ENCODE measurements at places on chromosomes 13 and 19.

GRCh38 chr19:34838248-34838647, 65.2 kb upstream of the ZNF599 start:
- DNase-seq, result no peak

DNA sequence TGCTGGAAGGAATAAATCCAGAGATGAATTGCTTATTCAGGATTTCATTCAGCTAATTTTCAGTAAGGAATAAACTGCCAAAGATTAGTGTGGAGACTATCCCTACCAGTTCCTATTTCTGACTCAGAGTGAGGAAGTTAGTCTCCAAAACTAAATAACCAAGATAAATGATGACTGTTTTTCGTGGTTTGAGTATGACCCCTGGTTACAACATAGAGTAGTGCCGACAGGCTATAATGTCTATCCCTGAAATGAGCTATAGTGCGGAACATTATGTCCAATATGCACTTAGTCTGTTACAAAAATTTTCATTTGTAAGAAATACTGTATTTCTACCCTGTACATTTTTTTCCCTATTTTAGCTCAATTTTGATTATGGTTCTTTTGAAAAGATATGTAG, 51.4 kb downstream of the NBEA start:
- DNase-seq, result no peak

DNA sequence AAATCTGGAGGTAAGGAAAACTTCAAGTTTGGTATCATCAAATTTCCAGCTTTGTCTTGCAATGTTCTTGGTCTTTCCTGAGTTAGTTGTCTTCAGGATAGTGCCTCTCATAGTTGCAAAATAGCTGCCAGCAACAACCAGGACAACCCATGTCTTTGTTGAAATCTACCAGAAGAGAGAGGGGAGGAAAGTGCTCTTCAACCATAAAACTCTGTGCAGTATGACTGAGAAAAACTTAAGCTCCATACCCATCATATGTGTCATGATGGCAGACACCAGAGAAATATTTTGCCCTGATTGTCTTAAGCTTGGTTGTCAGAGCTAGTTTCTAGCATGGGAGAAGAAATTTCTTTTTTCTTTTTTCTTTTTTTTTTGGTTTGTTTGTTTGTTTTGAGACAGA, 103.3 kb downstream of the SPRY2 start:
- no peak for DNase-seq

GRCh38 chr19:18049385-18049784, 37.3 kb downstream of the IL12RB1 start:
- DNase-seq, result no peak

DNA sequence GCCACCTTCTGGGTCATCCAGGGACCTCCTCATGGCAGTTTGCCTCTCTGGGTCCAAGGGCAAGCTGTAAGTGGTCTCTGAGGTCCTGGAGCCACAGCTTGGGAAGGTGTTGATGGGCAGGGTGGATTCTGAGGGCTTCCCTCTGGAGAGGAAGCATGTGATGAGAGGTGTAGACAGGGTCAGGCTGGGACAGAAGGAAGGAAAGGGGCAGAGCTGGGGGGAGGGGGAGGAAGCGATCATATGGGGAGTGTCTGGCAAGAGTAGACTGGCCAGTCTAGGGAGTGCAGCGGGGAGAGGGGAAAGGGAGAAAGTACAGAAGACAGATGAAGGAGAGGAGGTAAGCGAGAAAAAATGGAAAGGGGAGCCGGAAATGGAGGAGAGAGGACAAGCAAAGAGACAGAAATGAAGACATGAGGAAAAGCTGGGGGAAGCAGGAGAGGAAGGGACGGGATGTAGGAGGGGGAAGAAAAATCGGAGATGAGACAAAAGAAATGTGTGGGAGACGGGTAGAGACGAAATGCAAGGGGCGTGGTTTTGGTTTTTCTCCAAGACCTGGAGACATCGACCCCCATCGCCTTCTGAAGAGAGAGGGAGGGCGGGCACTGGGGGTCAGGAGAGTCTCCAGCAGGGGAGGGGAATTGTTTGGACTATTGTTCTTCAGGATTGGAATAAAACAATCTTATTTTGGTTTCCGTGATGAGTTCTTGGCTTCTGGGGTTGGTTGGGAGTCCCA, 26.6 kb downstream of the ZSWIM9 start:
- no peak for DNase-seq

GRCh38 chr13:34722922-34723321, 219.1 kb upstream of the NBEA start:
- peak; percentile 48 for DNase-seq

DNA sequence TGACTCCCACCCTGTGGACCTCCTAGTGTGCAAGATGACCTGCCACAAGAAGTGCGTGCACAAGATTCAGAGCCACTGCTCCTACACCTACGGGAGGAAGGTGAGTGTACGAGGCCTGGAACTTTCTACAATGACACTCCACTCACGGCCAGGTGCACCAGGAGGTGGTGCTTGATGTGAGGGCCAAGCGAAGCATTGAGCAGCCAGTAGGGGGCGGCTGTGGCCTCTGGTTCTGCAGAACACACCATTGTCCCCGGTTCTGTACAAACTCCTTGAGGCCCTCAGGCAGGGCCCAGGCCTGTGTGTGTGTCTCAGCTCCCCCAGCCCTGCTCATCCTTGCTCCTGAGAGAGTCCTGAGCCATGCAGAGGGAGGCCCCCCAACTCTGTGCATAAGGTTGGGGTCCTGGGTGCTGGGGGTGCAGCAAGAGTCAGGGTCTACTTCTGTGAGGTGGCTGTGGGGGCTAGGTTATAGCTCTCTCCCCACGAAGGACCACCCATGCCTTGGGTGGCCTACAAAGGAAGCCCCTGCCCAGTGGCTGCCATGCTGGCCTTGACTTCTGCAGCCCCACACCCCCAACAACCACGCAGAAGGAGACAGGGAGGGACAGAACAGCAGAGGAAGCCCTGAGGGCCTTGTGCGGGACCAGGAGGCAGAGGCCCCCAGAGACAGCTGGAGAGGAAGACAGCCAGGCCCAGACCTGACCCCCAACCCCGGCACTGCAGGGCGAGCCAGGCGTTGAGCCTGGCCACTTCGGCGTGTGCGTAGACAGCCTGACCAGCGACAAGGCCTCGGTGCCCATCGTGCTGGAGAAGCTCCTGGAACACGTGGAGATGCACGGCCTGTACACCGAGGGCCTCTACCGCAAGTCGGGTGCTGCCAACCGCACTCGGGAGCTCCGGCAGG, 9.7 kb upstream of the USE1 start:
- no peak for DNase-seq

DNA sequence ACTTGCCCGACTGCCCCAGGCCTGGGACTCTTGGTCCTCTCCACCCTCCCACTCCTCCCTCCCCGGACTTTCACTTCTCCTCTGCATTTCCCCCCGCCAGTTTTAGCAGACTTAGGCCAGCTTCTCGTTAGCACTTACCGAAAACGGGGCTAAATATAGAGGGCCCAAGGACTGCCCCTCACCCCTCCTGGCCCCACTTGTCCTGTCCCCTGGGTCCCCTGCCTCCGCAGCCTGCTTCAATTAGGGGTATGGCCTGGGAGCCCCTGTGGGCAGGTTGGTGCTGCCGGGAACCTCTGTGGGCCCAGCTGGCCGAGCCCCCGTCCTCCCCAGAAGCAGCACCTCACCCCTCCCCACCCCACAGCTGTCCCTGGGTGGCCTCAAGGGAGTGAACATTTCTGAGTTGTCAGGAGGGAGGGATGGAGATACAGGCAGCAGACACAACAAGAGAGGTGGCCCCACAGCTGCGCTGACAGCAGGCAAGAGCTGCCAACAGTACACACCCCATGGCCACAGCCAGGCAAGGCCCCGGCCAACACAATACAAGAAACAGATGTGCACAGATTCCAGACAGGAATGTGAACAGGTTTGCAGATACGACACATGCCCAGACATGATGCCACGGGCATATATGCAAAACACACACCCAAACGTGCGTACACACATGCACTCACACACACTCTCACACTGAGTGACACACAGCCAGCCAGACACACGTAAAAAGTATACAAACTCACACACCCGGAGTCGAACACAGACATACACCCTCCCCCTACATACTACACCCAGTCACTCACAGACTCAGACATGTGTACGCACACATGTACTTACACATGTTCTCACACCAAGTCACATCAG, 2.6 kb downstream of the POU2F2 start:
- no peak for DNase-seq

DNA sequence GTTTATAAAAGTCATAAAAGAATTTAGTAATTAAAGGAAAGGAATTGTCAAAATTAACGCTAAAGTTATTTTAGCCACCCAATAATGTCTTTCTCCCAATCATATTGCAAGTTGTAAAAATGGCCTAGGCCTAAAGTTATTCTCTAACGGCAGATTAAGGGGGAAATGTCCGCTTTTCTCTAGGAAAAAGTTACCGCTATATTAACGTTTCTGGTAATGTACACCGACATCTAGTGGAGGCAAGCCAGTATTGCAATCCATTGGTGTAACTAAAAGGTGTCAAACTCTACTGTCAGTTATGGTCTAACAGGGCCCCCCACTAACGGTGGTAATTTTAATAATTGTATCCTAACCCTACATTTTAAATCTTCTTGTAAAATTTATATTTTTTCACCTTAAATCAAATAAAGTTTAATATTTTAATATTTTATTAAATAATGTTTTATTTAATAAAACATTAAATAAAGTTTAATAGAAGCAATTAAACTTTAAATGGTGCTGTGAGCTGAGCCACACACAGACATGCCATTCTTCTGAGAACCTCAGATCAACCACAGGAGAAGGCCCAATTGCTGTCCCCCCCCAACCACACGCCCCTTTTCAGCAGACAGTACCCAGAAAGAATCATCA, 35.9 kb upstream of the ZSCAN5A start:
- no peak for DNase-seq

DNA sequence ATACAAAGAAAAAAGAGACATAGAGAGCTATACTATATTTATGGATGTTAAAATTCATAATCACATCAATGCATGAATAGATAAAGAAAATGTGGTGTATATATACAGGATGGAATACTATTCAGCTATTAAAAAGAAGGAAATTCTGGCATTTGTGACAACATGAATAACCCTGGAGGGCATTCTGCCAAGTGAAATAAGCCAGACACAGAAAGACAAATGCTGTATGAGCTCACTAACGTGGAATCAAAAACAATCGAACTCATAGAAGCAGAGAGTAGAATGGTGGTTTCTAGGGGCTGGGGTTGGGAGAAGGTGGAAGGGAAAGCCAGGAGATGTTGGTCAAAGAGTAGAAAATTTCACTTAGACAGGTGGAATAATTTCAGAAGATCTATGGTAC, 24.0 kb downstream of the UTP14C start:
- DNase-seq, result no peak

DNA sequence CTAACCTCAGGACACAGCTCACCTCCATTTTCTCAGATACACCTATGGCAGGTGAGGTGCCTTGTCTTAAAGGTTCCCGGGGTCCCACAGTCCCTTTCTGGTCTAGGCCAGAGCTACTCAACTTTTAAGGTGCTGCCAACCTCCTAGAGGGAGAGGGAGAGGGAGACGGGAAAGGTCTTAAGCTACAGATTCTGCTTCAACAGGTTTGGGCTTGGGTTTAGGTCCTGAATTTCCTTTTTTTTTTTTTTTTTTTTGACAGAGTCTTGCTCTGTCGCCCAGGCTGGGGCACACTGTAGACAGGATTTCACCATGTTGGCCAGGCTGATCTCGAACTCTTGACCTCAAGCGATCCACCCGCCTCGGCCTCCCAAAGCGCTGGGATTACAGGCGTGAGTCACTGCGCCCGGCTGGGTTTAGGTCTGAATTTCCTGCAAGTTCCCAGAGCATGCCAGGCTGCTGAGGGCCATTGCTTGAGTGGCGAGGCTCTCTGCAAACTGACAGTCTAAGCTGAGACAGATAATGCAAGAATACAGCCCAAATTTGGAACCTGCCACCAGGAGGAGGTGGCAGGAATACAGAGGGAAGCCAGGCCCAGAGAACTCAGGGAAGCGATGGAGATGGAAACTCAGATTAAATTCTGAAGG, 7.8 kb upstream of the SYCN start:
- DNase-seq, result no peak

- DNase-seq, result no peak
These were observed 55.3 kb downstream of the STK24 start for GRCh38 chr13:98521461-98522247.
